ENCODE measurements at places on chromosomes 12 and 14.

GRCh38 chr12:71947645-71948105, 9.0 kb downstream of the TPH2 start:
- DNase-seq, result no peak

DNA sequence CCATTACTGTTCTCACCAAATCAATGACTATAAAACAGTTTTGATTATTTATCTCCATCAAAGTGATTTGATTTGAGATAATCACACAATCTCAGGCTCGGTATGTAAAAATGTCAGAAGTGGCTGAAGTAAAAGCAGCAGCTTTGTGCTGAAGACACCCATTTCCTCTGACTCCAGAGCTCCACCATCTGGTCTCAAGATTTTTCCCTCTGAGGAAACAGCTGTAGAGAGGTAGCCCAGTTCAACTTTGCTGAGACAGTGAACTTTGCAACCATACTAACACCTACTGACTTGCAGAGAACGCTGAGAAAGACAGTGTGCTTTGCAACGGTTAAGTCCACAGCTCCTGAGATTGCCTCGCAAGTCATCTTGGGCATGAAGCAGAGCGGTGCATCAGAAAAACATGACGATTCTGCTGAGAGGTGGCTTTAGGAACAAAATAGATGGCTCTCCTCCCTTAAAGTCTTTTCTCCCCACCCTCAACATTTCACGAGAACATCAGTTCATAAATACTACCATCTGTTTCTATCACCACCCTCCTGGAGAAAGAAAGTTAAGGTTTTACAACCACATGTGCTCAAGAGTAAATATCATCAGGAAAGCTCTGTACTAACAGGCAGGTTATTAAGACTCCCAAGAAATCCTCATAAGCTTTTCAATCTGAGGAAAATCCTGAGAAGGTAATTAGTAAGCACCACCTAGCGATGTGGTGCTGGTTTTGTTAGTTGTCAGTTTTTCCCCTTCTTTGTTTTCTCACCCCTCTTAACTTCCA, 34.8 kb downstream of the HIGD1C start:
- peak; percentile 34 for DNase-seq

DNA sequence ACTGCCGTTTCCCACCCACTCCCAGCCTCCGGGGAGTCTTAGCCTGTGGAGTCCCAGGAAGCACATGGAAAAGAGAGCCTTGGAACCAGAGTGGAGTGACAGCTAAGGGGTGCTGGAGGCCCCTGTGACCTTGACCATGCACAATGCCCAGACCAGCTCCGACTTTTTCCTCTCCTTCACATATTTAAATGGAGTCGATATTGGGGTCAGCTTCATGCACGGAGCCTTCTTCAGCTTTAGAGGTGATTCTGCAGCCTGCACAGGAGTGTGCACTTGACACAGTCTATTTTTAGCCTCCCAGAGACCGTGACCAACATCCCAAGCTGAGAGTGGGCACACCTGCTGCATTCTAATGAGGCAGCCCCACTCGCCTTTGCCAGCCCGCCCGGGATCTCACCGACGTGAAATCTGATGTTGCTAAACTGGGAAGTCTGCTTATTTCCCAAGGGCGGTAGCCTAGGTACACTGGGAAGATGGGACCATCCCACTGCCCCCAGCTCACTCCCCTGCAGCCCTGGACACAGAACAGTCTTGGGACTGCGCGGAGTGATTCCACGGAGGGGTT, 47.5 kb downstream of the PRMT8 start:
- DNase-seq, result no peak

- no peak for DNase-seq
These were observed 71.9 kb upstream of the NCOR2 start for GRCh38 chr12:124639122-124639806.

GRCh38 chr12:64813723-64814122, 10.7 kb upstream of the TBC1D30 start:
- no peak for DNase-seq

DNA sequence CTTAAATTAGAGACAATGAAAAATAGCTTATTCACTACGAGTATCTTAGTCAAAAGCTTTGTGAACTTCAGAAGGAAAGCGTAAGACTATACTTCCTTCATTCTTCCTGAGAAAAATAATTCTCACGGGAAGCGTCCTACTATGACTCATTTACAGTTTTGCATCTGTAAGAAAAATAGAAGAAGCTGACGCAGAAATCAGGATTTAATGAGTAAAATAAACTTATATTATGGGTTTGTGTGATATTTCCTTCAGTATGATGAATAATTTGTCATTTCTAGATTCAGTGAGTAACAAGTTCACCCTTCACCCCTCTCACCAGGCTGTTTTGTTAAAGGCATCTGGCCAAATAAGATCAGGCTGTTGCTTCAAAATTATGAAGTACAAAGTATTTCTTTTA, 17.8 kb upstream of the PDE3A start:
- no peak for DNase-seq

DNA sequence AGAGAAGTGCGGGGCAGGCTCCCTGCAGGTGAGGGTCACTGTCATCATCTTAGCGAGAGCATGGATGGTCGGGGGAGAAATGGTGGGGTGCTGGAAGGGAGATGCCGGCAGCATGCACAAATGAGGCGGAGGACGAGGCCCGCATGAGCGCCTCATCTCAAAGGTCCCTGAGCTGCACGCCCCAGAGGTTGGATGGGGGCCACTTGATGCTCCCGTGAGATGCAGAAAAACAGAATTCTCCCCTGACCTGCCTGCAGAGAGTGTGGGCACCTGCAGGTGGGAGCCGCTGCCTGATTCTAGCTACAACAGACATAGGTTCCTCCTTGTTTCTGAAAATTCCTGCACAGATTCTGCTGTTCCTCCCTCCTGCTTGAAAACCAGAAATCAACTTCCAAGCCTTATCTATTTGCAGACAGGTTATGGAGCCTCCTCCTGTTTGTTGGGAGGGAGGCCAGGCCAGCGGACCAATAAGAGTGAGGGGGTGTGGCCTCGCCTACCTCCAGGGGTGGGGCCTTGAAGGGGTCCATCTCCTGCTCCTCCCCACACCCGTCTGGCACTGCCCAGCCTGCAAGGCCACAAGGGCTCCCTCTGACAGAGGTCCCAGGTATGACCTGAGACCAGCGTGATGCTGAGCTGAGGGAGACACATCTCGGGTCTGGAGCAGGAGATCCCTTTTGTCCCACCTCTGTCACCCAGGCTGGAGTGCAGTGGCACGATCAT, 67.2 kb downstream of the KDM2B start:
- DNase-seq, result peak; percentile 31

GRCh38 chr14:23696701-23697239, 60.6 kb downstream of the DHRS2 start:
- no peak for DNase-seq

- peak; percentile 21 for DNase-seq
These were observed 260.8 kb downstream of the RASSF9 start for GRCh38 chr12:85575120-85576096.

- DNase-seq, result no peak
These were observed 115.6 kb downstream of the LRIG3 start for GRCh38 chr12:58804749-58805148.

- DNase-seq, result no peak
These were observed 1702.6 kb upstream of the FLRT2 start for GRCh38 chr14:83827383-83827782.

- DNase-seq, result no peak
These were observed 176.7 kb upstream of the SEL1L start for GRCh38 chr14:81710232-81710845.

DNA sequence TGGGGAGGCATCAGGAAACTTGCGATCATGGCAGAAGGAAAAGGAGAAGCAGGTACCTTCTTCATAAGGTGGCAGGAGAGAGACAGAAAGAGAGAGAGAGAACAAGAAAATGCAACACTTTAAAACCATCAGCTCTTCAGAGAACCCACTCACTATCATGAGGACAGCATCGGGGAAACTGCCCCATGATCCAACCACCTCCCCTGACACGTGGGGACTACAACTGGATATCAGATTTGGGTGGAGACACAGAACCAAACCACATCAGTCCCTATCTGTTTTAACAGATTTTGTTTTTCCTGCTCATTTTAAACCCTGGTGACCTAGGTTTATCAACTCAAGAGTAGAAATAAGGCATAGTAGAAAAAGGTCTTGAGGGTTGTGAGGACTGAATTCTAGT, 210.1 kb upstream of the PLXNC1 start:
- DNase-seq, result no peak

- DNase-seq, result no peak
These were observed 7.8 kb downstream of the PRPF39 start for GRCh38 chr14:45091710-45092109.

- DNase-seq, result no peak
These were observed 162.4 kb downstream of the CAND1 start for GRCh38 chr12:67431411-67432020.

DNA sequence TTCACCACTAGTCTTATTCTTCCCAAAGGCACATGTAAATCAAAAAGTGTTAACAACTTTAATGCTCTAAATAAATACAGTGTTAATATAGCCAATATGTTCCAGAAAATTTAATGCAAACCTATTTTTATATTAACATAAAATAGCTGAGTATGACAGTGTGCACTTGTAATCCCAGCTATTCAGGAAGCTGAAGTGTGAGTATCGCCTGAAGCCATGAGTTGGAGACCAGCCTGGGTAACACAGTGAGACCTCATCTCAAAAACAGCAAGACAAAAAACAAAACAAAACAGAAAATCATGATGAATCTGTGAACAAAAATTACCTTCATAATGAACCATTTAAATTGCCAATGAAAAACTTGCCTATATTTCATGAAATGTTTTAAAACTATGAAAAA, 798.9 kb downstream of the SLC6A15 start:
- no peak for DNase-seq

GRCh38 chr12:106078358-106079010, 60.3 kb downstream of the NUAK1 start:
- DNase-seq, result no peak

GRCh38 chr14:61132336-61132735, 148.8 kb downstream of the TMEM30B start:
- DNase-seq, result no peak

DNA sequence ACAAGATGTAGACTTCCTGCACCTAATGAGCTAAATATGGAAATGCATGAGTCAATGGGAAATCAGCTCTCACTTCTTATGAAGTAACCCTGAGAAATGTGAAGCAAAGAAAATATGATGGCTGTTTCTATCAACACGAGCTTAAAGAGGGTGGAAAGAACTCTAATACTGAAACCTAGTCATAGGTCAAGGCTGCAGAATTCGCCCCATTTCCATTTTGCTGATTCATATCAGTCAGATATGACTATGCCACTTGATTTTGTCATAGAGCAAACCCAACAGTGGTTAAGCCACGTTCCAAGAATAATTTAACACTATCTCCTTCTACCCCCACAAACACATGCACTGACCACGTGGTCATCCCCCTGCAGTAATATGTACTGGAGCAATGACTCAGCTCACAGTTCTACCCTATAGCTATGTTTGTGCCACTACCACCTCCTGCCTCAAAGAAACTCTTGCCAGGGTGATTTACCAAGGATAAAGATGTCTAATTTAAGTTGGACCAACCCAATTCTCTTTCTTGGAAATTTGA, 157.5 kb downstream of the TMTC3 start:
- peak; percentile 75 for DNase-seq

GRCh38 chr14:93892923-93893558, 34.1 kb upstream of the FAM181A start:
- peak; percentile 76 for DNase-seq

- DNase-seq, result no peak
These were observed 222.2 kb downstream of the FLRT2 start for GRCh38 chr14:85752175-85752574.

DNA sequence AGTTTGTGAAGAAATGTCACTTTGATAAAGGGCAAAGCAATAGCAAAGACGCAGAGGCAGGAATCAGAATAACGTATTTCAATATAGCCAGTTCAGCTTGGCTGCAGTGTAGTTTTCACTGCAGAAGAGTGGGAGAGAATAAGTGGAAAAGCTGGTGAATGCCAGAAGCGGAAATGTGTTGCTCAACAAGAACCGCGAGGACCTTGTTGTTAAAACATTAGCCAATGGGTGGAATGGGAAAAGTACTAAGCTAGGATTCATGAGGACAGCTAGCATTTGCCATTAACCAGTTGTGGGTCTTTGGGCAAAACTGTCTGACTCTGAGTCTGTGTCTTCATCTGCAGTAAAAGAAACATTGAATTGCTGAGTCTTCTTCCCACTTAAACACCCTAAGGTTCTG, 292.9 kb upstream of the GRIP1 start:
- DNase-seq, result no peak

GRCh38 chr14:55077170-55078151, 26.0 kb downstream of the MAPK1IP1L start:
- peak; percentile 56 for DNase-seq

GRCh38 chr12:109781668-109782325, 51.4 kb downstream of the TRPV4 start:
- no peak for DNase-seq

GRCh38 chr14:105171004-105171673, 2.6 kb upstream of the JAG2 start:
- no peak for DNase-seq

DNA sequence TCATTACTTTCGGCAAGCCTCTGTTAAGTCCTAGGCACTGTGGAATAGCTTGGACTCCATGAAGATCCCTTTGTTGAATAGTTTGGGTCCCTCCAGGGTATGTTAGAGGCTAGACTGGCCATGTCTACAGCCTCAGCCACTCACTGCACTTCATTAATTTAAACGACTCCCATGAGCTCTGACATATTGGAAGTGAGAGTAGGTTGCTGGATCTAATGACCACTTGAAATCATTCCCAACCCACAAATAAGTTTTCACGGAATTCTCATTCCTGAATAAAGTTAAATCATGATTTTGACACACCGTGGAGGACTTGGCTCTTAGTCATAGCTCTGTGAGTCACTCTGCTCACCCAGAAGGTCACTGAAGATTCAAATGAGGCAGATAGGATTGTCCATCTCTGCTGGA, 21.4 kb upstream of the APPL2 start:
- no peak for DNase-seq

DNA sequence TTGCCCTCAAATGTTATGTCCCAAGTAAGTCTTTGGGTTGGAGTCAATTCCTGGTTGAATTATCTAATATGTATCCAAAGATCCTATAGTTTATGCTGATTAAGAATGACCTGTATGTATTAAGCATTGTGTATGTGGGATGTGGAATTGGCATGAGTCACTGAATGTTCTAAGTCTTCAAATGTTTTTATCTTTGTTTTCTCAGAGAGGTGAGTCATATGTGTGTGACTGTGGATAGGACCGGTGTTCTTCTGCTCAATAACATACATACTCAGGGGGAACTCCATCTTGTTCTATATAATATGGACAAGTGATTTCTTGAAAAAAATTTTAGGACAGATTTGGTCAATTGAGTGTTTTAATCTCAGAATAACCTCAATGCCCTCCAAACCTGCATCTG, 57.9 kb downstream of the NAV3 start:
- no peak for DNase-seq

GRCh38 chr14:75335571-75335970, 56.9 kb downstream of the FOS start:
- no peak for DNase-seq

DNA sequence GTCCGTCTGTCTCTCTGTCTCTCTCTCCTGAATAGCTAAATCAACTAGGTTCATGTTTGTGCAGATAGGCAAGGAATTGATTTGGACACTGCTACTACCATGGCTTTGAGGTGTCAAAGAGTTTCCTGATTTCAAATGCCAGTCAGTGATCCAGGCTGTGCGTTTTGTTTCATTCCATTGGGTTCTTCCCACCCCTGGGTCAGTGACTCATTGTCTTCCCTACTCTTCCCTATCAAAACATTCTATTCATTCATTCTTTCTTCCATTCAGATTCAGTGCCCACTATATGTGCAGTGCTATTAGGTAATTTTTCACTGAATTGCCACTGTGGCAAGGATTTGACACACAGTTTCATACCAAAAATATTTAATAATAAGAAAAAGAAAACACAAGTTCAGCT, 50.4 kb downstream of the RPH3A start:
- no peak for DNase-seq

- DNase-seq, result no peak
These were observed 54.0 kb downstream of the KCNK13 start for GRCh38 chr14:90115780-90116179.

Measured in activated CD4-positive, alpha-beta memory T cell treated with anti-CD3 and anti-CD28 coated beads for 36 hours (primary cell).